ENCODE measurements at places on chromosomes 16 and 17.
A peak's percentile ranks its signal among the peaks of the same experiment; 100 is the strongest.

DNA sequence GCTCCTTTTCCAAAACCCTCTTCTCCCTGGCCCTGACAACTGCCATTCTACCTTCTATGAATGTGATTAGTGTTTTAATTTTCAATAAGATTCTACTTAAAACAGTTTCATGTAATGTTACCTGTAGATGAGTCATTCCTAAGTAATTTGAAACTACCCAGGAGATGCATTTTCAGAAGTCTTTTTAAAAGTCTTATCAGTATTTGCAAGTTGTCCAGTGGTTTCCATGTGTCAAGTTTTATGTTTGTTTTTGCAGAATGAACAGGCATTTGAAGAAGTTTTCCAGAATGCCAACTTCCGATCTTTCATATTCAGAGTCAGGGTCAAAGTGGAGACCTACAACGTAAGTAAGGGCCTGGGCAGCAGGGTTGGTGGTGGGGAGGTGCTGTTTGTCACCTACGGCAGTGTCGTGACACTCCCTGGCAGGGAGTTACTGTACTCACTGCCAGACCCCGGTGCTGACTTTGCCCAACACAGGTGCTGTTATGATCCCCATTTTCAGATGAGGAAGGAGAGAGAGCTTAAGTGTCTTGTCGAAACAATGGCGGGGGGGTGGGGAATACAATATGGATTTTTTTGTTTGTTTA lies 65.0 kb downstream of the RPA1 start:
- no peak for DNase-seq

GRCh38 chr16:78784771-78785170 lies 685.3 kb downstream of the WWOX start:
- no peak for DNase-seq

DNA sequence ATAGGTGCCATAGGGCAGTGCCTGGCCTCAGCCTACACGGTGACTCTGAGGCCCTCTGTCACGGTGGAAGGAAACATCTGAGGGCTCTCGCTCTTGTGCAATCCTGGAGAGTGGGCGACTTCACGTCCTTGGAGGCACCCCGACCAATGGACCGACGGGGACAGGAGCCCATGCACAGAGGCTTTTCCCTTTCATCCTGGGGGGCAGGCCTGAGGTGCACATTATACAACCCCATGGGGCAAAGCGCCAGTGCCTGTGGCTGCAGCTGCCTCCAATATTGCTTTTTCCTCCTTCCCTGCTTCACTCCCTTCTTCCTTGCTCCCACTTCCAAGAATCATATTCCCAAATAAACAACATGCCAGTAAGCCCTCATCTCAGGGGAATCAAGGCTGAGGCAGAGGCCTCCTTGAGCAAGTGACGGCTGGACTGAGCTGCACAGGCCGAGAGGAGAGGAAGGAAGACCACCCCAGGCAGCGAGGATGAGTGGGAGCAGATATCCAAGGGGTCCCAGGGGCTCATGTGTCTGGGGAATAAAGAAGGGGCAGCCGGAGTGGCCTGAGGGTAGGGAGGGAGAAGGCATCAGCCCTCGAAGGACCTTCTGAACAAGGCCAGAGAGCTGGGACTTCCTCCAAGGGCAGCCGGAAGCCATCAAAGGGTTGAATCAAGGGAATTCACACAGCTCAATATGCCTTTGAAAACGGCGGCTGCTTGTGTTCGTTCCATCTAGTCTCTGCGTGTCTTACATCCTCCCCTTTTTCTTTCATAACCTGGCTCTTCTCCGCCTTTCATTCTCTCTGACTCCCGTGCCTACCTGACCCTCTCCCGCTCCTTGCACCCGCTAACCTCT lies 42.6 kb upstream of the RPL38 start:
- no peak for DNase-seq

GRCh38 chr16:4917117-4917516 lies 19.8 kb downstream of the PPL start:
- no peak for DNase-seq

DNA sequence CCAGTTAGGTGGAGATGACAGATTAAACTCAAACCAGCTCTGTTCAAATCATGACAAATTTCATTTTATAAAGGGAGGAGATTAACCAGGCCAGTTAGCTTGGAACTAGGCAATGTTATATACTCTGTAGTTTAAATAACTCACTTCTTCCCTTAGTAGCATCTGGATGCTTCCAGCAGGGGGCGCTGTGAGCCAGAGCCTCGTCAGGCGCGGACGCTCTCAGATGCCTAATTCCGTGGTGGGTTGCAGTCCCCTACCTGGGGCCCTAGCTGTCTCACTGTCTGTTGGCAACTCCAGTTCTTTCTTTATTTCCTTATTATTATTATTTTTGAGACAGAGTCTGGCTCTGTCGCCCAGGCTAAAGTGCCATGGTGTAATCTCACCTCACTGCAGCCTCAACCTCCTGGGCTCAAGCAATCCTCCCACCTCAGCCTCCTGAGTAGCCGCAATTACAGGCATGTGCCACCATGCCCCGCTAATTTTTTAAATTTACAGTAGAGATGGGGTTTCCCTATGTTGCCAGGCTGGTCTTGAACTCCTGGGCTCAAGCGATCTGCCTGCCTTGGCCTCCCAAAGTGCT lies 17.3 kb upstream of the WFDC1 start:
- peak; percentile 24 for DNase-seq

DNA sequence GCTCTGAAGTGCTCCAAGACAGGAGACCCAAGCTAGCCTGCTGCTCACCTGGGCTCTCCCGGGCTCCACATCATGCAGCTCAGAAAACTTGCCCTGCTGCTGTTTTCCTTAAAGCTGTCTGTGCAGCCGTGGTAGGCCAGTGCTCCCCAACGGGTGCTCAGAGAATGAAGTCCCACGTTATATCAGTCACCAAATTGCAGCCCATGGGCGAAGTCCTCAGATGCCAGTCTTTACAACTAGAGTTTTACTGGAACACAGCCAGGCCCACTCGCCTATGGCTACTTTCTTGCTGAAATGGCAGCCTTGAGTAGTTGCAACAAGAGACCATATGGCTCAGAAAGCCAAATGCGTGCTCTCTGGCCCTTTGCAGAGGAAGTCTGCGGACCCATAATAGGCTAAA lies 6.3 kb downstream of the CREBBP start:
- no peak for DNase-seq

DNA sequence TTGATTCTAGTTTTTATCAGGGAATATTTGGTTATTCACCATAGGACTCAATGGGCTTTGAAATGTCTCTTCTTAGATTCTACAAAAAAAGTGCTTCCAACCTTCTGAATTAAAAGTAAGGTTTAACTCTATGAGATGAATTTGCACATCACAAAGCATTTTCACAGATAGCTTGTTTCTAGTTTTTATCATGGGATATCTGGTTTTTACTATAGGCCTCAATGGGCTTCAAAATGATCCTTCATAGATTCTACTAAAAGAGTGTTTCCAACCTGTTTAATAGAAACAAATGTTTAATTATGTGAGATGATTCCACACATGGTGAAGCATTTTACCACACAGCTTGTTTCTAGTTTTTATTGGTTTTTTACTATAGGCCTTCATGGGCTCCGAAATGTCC lies 560.7 kb downstream of the KCNJ18 start:
- DNase-seq: no peak

DNA sequence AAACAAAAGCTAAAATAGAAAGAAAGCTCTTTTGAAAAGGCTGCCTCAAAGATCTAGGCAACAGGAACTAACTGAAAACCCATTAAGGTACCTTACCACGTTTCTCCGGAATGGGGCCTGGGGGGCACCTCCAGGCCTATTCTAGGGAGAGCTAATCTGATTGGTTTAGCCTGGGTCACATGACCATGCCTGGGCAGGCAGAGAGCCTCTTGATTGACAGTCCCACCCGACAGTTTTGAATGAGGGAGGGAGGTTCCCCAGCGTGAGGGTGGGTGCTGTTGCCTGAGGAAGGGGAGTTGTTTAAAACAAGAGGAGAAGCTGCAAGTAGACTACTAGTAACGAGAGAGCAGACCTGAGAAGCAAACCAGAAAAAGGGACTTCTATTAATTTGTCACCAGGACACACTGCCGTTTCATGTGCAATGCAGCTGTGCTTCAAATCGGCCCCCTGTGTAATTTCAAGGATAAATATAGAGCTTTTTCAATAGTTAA lies 143.4 kb upstream of the HS3ST2 start:
- DNase-seq: no peak

GRCh38 chr17:30360086-30360808 lies 18.5 kb upstream of the CPD start:
- no peak for DNase-seq

DNA sequence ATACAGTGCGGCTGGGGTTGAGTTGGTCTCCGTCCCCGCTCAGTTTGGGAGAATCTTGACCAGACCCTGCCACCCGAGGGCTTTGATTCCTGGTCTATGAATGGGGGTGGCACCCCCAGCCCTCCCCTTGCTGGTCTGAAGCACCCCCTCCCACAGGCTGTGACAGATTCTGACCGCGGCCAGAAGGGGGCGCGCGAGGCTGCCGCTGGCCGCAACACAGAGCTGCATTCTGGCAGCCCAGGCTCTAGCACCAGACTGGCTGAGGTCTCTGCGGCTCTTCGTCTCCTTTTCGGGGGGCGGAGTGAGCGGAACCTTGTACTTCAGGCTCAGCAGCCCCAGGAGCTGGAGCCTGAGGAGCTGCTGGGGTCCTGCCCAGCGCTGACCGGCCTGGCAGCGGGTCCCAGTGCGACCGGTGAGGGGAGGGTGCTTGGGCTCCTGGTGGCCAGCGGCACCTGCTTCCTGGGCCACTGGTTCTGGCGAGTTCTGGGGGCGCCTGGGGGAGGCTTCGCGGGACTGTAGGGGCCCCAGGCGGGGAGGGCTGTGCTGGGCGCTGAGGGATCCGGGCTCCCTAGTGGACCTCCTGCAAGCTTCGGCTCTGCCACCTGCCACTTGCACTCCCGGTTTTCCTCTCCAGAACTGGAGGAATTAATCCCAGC lies 1011.6 kb downstream of the KCNJ18 start:
- DNase-seq: no peak

- DNase-seq: no peak
These were observed 2.2 kb upstream of the UBE2Z start for GRCh38 chr17:48905987-48906515.

- DNase-seq: no peak
These were observed 55.7 kb downstream of the IRX5 start for GRCh38 chr16:54986409-54986808.

DNA sequence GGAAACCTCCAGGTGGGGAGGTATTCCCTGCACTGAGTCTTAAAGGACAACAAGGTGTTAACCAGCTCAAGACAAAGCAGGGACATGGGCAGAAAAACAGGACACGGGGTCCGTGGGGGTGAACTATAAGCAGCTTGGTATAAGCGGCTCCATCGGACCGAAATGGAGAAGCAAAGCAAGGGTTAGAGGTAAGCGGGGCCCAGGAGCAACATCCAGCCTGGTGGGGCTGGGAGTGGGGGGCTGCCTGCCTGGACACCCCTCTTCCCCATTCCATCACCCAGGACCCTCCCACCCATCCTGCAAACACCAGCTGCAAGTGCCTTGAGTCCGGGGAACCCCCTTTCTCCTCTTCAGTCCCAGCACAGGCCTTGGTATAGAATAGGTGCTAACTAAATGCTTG lies 29.5 kb downstream of the MYH11 start:
- DNase-seq: no peak

DNA sequence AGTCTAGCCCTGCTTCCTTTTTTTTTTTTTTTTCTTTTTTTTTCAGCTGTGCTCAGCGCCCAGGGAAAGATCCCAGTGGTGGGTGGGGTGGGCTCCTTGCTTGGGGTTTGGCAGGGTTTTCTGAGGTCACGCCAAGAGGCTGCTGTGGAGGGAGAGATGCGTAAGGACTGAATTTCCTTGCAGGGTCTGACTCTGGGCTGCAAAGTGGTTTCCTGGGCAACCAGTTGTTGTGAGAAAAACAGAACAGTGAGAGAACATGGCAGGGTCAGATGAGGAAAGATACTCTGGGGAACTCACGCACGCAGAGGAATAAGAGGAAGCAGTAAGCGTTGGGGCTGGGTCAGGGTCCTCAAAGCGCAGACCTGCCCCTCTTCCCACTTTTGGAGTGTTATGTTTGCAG lies 119.5 kb downstream of the IRF8 start:
- no peak for DNase-seq

DNA sequence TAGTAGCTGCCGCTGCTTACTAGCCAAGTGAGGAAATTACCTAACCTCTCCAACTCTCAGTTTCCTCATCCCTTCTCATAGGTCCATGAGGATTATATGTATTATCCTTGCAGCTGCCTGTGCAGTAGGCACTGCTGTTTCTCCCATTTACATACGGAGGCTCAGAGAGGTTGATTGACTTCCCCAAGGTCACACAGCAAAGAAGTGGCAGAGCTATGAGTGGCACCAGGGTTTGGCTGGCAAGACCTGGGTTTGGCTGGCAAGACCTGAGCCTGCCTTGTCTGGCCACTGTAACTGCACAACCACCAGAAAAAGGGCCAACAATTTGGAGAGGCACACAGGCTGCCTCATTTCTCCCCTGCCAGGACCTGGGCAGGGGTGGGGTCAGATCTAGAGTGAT lies 2.5 kb upstream of the NDRG4 start:
- no peak for DNase-seq

- DNase-seq: no peak
These were observed 14.2 kb downstream of the USP36 start for GRCh38 chr17:78826421-78826820.

DNA sequence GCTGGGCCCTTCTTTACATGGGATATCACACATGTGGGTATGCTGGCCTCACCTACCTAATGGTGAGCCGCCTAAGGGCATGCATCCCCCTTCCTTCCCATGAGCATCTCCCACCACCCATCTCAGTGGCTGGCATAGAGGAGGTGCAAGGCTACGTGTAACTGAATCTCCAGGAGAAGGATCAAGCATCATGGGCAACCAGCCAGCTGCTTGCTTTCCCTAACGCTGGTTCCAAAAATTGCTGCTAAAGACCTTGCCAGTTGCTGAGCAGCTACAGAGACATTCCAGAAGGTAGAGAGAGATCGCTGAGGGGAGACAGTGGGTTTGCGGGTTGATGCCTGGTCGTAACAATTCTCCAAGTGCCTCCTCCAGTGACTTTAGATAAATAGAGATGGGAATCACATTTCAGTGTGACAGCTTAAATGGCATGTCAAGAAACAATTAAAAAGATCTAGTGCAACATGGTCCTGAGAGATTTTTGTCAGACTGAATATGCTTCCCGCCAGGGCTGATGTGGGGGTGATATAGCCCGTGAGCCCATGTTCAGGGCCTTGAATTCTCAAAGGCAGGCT lies 378.4 kb upstream of the CDH5 start:
- DNase-seq: no peak

DNA sequence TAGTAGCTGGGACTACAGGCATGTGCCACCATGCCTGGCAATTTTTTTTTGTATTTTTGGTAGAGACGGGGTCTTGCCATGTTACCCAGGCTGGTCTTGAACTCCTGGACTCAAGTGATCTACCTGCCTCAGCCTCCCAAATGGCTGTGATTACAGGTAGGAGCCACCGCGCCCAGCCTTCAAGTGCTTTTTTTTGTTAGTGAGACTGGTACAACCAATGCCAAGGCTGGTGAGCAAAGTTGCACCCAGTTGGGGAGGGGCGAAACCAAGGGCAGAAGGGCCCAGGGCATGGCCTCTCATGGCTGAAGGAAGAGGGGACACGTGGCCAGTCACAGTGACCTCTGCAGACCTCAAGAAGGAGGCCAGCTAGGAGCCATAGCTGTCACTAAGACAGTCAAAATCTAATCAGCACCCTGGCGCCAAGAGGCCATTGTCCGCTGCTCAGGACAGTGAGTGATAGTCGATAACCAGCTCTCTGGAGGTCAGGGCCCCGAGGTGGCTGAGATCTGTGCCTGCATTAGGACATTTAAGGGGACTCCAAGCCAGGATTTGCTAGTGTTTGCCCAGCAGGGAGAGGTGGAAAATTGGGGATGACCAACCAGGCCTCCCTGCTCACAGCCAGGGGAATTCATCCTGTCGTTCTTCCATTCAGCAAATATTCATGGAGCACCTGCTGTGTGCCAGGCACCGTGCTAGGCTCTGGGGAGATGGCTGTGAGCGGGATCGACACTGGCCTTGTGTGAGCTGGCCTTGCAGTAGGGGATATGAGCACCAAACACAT lies 10.2 kb downstream of the IL4R start:
- DNase-seq: no peak

All from stimulated activated CD4-positive, alpha-beta T cell treated with anti-CD3 and anti-CD28 coated beads, Interleukin-12 subunit alpha, Interleukin-12 subunit beta, amount 100 ng/mL, for 24 hours (primary cell).